ENCODE measurements at places on chromosomes 4 and X.

- no peak for DNase-seq
Observed at GRCh38 chrX:12975991-12976558, 1.2 kb downstream of the TMSB4X start.

DNA sequence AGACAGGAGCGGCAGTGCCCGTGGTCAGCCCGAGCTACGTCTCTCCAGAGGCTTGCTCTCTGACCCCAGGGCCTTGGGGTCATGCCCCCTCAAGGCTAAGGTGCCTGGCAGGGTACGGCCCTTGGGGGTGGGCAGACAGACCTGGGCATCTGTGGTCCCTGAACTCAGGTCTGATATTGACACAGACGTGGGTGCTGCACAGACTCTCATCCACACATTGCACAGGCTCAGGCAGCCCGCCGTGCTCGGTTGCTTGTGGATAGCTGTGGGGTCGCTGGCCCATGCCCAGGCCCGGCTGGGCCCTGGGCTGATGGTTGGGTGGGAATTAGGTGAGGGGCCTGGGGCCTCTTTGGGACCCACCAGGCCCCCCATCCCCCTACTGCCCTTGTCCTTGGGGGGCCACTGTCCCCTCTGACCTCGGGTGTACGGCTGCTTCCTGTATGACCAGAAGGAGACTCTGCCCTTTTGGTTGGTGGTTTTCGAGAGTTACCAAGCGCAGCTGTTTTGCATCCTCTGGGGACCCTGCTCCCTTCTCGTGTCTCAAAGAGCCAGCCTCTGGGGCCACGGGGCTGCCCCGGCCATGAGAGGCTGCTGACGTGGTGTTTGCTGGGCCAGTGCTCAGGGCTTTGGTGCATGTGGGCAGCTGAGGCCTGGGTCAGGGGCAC is 10.1 kb downstream of the FGFRL1 start:
- DNase-seq: no peak

GRCh38 chr4:142817442-142817841 is 28.7 kb downstream of the INPP4B start:
- no peak for DNase-seq

GRCh38 chr4:2253160-2254084 is 8.5 kb downstream of the MXD4 start:
- no peak for DNase-seq

DNA sequence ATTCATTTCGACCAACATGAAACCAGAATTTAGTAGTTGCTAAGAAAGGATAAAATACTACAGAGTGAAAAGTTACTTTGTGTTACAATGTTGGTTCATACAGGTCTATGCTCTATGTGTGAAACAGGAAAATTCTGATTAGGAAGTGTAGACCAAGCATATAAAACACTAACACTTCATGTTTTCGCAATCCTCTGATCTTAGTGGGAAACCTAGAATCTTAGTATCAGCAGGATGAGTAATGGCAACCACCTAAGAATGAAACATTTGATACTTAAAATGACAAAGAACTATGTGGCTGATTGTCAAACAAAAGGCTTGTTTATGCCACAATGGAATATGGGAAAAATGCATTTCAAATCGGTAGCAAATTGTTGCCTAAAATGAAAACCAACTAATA is 116.1 kb downstream of the AMMECR1 start:
- no peak for DNase-seq

GRCh38 chr4:111066887-111067286 is 444.0 kb upstream of the PITX2 start:
- DNase-seq: no peak

GRCh38 chr4:46390355-46391058 is 579 bp upstream of the GABRA2 start:
- no peak for DNase-seq

GRCh38 chr4:77431546-77431945 is 174.1 kb upstream of the CXCL13 start:
- no peak for DNase-seq

DNA sequence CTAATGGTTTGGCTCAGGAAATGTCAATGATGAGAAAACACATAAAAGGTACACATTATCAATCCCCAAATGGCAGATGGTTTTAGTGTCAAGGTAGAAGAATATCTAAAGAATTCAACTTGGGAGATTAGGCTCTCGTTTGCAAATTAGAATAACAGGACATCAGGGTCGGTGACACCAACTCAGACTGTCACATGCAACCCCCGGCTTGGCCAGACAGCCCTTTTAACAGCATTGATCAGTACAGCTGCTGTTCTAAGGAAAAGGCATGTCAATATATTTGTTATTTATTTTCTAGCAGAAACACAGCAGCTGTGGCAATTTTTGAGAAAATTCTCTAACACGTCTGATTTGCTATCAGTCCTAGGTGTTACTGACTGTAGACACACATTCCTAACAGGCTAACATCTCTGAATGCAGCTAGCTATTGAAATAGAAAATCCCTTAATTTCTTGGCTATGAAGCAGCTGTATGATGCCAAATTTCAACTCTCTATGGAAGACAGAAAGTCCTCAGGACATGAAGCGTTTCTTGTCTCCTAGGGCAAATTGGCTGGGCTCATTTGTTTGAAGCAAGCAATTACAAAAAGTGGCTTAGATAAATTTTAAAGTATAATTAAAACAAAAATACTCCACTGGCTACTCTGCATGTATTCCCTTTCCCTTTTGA is 269.0 kb upstream of the CXXC4 start:
- DNase-seq: no peak

All from T follicular helper cell (primary cell).